Stimulated activated CD4-positive, alpha-beta T cell treated with anti-CD3 and anti-CD28 coated beads, Interleukin-15, amount 100 ng/mL, for 1 hour (primary cell): ENCODE measurements at places on chromosomes 2 and 18.

DNA sequence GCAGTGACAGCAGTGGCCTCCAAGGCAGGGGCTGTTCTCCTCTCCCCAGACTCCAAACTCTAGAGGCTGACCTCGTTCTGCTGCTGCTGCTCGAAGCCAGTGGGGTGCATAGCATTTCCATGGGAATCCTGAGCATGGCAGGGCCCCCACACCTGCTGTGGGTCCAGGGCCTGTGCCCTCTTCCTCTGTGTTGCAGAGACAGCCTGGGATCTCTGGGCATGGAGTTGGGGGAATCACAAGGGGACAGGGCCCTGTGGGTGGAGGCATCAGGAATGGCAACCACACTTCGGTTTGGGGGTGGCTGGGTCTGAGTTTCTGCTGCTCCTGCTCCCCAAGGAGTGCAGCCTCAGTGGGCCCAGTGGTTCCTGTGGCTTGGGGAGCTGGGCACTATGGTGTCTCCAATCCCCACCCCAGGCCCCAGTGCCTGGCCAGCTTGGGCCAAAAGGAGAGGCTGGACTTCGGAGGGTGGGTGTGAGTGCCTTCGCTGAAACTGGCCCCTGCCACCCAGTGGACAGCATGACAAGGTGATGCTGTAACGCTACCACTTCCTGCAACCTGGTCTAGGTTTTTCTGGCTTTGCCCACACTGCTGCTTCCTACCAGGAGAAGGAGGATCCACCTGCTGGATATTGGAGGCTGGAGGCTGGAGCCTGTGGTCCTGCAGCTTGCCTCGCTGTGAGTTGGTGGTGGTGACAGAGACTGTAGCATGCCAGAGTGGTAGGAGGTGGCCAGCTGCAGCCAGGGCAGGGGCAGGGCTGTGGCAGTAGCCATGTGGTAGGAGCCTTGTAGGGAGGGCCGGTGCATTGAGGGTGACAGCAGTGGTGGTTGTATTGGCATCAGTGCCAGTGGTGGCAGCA, 56.6 kb downstream of the SOWAHC start:
- DNase-seq: no peak

- no peak for DNase-seq
Measured at GRCh38 chr2:54015798-54016699, 45.3 kb upstream of the PSME4 start.

DNA sequence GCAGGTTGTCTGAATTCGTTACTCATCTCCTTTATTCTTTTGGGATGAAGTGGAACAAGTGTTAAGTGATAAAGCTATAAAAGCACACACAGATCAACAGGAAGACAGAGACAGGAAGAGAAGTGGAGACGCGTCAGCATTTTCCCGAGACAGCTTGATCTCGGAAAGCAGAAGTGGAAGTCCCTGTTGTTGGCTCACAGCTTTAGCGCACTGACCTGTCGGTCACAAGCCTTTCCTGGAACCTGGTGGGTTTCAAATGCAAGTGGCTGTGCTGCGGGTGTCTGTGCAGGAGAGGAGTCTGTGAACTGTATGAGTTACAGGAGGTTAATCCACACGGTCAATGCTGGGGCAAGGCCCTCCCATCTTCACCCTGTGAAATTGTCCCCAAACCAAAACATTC, 116.6 kb upstream of the PELI1 start:
- no peak for DNase-seq

GRCh38 chr18:79952996-79953559, 1.6 kb upstream of the SLC66A2 start:
- no peak for DNase-seq

GRCh38 chr2:14756981-14757657, 124.6 kb downstream of the LRATD1 start:
- no peak for DNase-seq

DNA sequence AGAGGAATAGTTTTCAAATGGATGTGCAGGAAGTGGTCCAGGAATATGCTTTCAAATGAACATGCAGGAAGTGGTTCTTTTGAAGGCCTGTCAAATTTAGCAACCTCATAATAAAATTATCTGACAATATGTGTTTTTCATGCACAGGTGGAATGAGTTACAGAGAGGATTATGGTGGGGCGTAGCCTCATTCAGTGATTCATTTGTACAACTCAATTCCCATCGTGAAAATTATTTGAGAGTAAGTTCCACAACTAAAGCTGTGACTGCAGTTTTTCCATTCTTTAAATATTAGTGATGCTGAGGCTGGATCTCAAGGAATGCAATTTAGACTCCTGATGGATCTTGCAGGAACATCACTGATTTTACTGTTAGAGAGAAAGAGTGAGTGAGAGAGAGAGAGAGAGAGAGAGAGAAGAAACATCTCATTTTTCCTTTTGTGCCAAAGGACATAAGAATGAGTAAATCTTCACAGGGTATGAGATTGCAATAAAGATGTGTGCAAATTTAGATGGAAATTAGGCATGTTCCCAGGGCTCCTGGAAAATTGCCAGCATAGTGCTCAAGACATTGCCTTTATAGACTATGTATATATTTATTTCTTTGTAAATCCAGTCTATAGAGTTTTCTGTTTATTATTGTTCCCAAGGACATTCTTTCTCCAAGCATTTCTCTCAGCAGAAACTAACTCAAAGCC, 394.9 kb upstream of the ZEB2 start:
- no peak for DNase-seq

- no peak for DNase-seq
Measured at GRCh38 chr18:28504066-28504465, 327.1 kb upstream of the CDH2 start.

DNA sequence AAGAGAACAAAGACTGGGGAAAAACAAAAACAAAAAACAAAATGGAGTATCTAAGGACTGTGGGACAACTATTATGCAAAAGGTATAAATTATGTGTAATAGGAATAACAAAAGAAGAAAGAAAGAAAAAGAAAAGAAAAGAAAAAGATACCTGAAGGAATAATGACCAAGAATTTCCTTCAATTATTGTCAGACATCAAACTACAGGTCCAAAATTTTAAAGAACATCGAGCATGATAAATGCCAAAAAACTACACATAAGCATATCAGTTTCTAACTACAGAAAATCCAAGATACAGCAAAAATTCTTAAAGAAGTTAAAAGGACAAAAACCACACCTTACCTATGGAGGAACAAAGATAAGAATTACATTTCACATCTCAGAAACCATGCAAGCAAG, 93.0 kb downstream of the SPIRE1 start:
- DNase-seq: no peak
